ENCODE measurements at places on chromosomes 4 and X. TPM values are rescaled to one million over a fixed set of nuclear protein-coding genes. Genes with fewer than 3 reads are reported as not detected.

TKTL2 gene
- not detected for total RNA-seq

AKAP14 gene
- total RNA-seq, result not detected

GPRASP1 gene
- total RNA-seq, result 2.7 TPM

ADAM29 gene
- not detected for total RNA-seq

MAGIX gene
- 1.2 TPM for total RNA-seq

PDE6B gene
- total RNA-seq, result 3.7 TPM

CLTRN gene
- total RNA-seq, result 1.0 TPM

P2RY8 gene
- not detected for total RNA-seq

CXCL6 gene
- total RNA-seq, result 18.5 TPM

TMEM31 gene
- total RNA-seq, result 0.43 TPM

ADH1C gene
- total RNA-seq, result not detected

MAGEB2 gene
- not detected for total RNA-seq

SLC4A4 gene
- 3.7 TPM for total RNA-seq

XAGE2 gene
- not detected for total RNA-seq

PROM1 gene
- 34.5 TPM for total RNA-seq

SORCS2 gene
- 25.7 TPM for total RNA-seq

TMEM144 gene
- total RNA-seq, result 5.6 TPM

IL1RAPL1 gene
- total RNA-seq, result 0.16 TPM

CACNA1F gene
- not detected for total RNA-seq

ABCG2 gene
- total RNA-seq, result 0.34 TPM

ATOH1 gene
- total RNA-seq, result not detected

CFAP99 gene
- not detected for total RNA-seq

EXOC1L gene
- not detected for total RNA-seq

CT45A3 gene
- not detected for total RNA-seq

PCDH18 gene
- 4.9 TPM for total RNA-seq

RBM46 gene
- not detected for total RNA-seq

BCLAF3 gene
- 8.3 TPM for total RNA-seq

ZDHHC9 gene
- total RNA-seq, result 66.7 TPM

OPRPN gene
- total RNA-seq, result not detected

CSN1S1 gene
- not detected for total RNA-seq
